ENCODE measurements at places on chromosomes 2 and 18.

- DNase-seq: no peak
These were observed 14.0 kb upstream of the MTA3 start for GRCh38 chr2:42554392-42554791.

GRCh38 chr2:100857915-100858314 is 38.0 kb downstream of the NPAS2 start:
- DNase-seq: no peak

- no peak for DNase-seq
These were observed 27.0 kb downstream of the MFSD6 start for GRCh38 chr2:190435031-190435670.

DNA sequence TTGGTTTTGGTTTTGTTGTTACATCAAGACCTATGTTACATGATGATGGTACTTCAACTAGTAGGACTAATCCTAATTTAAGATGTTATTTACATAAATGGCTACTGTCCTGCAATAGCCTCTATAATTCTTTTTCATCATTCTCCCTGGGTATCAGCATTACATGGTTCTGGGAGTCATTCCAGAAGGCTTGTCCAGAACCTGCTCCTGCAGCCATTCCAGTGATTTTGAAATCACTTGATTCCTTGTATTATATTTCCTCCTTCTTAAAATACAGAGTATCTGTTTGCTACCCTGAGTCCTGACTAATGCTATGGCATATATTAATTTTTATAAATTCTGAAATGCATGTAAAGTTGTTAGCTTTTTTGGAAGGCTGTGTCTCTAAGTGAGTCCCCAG is 400.5 kb upstream of the MEIS1 start:
- DNase-seq: no peak

DNA sequence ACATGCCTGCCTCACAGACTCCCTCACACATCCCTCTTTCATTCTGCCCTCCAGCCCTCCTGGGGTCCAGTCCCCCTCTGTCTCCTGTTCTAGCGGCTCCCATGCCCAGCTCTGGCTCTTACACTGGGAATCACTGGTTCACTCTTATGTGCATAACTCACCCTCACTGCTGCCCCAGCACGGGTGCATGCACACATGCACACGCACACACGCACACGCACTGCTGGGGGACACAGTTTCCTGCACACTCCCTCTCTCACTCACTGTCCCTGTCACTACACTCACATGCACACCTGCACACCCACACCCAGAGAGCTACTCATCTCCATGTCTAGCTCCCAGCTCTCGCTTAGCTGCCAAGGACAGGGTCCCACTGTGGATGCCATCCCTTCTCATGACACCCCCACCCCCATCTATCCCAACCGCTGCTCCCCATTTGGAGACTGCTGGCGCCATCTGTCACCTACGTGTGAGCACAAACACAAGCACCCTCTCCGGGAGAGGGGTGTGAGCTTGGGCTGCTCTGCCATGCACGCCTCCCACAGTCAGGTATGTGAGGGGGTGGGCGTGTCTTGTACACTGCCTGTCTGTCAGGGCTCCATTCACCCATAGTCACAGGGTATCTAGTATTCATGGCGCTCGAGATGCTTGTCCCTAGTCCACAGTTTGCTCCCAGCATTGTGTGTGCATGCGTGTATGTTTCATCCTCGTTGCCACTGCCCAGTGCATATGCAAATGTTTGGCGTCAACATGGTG is 1.8 kb downstream of the ASIC4 start:
- no peak for DNase-seq

DNA sequence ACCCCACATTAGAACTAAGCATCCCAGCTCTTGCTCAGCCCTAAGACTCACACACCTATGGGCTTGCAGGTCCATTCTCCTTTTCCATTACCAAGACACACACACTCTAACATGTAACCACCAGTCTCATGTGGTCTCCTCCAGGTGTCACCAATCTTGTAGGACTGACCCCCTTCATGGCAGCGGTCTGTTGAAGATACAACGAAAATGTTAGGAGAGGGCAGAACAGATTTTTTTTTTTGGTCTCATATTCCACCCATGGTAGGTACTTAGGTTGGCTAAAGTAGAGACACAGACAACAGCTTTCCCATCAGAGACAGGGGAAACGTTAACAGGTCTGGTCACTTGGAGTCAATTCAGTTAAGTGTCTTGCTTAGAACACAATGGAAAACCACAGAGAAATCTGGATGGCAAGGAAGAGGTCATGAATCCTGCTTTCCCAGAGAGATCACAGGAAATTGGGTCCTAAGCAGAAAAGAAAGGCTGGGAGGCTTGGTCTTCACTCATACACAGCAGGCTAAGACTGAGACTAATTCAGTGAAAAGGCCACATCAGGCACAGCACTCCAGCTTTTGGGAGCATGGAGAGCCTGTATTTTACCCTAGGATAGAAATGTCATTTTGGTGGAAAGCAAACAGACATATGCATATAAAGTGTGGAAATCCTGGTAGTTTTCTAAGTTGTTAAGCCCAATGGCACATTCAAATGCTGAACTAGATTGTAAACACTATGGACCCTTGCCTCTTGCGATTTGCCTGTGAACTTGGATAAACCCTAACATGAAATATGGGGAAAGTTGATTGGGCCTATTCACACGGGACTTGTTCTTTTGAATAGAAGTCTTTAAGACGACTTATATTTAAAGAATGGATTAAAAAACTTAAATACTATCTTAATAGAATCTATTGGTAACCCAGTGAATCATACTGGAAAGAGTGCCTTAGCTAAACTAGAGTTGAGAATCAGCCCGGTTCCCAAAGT is 3.8 kb downstream of the FN1 start:
- no peak for DNase-seq

- peak; percentile 28 for DNase-seq
These were observed 1.2 kb upstream of the UGT1A5 start for GRCh38 chr2:233711312-233712008.

DNA sequence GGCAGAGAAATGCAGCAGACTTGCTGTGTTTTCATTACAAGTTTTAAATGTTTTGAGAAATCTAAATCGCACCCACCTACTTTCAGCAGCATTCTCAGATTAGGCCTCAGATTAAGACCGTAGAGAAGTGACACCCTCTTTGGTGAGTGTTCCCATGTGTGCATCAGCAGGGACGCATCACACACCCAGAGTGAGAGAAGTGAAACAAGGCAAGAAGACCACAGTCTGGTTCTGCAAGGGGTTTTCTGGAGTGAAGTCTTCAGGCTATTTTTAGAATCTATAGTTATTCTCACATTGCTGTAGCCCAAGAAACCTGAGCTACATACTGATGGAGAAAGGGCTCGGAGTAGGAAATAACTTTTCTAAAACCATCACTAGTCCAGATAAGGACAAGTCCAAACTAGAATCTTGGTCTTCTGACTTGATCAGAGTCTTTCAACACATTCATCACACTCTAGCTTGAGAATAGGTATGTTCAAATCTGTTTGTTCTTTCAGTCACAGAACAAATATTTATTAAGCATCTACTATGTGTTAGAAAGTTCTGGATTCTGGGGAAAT is 1216.6 kb upstream of the PIK3C3 start:
- no peak for DNase-seq

DNA sequence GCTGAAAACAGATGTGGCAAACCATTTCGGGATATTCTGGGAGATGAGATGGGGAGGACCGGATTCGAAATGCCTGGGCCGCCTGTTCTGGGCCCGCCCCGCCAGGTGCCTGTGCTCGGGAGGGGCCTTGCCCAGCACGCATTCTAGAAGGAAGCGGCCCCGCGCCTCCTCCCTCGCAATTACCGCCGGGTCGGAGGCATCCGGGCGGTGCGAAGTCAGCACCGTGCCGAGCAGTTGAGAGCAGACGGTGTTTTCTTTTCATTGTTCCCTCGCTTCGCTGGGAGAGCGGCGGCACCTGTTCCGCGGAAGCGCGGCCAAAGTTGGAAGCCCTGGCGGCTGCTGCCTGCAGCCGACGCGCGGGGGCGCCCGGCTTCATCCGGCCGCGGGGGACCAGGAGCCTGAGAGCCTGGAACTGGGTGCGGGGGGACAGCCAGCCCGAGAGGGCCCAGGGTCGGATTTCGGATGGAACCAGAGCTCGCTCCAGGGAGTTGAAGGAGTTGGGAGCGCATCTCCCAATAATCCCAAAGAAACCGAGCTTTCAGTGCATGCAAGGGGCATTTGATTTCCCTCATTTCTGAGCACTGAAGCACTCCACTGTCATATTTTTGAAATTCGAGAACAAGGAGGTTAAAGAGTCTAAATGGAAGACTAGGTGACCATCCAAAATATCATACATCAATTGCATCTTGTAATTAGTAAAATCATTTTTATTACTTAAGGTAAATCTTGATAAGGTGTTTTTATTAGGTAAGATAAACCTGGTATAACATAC is 241.8 kb upstream of the RAB12 start:
- no peak for DNase-seq

- DNase-seq: no peak
These were observed 78.4 kb downstream of the DPP4 start for GRCh38 chr2:161995553-161996016.

DNA sequence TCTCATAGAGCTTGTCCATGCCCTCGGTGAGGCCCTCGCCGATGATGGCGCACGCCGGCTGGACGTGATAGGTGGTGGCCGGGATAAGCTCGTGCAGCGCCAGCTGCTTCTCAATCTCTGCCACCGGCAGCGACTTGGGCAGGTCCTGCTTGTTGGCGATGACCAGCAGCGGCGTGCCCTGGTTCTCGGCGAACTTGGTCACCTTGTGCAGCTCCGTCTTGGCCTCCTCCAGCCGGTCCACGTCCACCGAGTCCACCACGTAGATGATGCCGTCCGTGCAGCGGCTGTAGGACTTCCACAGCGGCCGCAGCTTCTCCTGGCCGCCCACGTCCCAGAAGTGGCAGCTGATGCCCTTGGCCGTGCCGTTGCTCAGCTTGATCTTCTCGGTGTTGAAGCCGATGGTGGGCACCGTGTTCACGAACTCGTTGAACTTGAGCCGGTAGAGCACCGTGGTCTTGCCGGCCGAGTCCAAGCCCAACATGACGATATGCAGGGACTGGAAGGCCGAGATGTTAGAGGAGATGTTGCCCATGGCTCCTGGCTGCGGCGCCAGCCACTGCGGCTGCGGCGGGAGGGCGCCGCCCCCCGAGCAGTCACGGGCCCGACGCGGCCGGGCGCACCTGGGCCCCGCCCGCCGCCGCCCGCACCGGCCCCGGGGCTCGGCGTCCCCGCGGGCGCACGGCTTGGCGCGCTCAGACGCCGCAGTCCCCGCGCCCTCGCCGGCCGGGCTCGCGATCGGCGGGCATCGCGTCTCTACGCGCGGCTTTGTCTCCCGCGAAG is 636 bp downstream of the ARL4C start:
- no peak for DNase-seq

GRCh38 chr2:43078781-43079755 is 147.3 kb downstream of the ZFP36L2 start:
- no peak for DNase-seq

GRCh38 chr2:9808334-9809063 is 34.8 kb upstream of the TAF1B start:
- DNase-seq: no peak

GRCh38 chr2:138503087-138503442 is 1.5 kb downstream of the SPOPL start:
- DNase-seq: no peak

DNA sequence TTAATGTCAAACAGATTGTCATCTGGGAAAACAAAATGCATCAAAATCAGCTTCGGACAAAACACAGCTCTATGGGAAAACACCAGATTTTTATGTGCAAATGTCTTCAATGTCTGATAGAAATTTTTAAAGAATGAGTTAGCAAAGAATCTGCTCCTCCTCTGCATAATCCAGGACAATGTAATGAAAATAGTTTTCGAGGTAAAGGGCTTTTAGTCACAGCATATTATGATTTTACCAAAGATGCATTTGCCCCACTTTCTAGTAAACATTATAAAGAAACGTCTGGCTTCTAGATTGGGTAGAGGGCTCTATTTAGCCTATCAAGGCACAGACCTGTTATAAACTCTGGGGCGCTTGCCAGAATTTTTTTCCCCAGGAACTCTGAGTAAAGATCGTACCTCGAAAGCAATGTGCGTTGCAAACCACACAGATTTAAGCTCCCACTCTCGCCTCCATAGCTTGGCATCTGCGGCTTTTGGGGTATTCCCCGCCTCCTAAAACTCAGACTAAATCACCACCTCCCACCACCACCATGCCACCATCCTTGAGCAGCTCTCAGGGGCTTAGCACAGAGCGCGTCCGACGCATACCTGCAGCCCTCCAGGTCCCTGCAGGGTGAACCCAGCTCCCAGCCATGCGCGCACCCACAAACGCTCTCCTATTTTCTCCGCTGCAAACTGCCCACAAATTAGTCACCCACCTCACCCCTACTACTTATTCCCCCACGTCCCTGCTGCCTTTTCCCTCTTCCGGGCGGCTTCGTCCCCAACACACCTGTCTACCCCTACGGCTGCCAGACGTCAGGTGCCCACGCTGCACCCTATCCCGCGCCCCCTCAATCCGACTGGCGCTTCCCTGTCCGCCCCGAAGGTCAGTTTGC is 829 bp downstream of the ACVR1C start:
- DNase-seq: peak; percentile 28

GRCh38 chr2:4134551-4135550 is 431.5 kb downstream of the DCDC2C start:
- no peak for DNase-seq

GRCh38 chr2:118032169-118033013 is 18.5 kb upstream of the CCDC93 start:
- no peak for DNase-seq

DNA sequence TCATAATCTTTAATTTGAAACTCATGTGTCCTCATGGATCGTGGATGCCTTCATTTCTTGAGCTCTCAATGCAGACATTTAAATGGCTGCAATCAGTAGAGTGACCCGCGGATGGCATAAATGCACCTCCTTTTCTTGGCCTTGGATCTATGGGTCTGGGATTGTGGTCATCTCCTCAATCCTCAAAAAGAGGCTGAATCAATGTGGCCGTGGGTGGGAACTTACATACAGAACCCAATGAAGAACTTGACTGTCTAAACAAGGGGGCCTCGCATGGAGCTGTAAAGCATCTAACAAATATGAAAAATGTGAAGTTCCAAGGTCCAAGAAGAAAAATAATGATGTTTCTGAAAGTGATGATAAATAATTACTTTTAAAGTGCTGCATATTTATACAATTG is 2.9 kb downstream of the HOXD13 start:
- no peak for DNase-seq

- DNase-seq: no peak
These were observed 545 bp downstream of the GLI2 start for GRCh38 chr2:120736202-120736623.

Data from stimulated activated CD8-positive, alpha-beta memory T cell treated with anti-CD3 and anti-CD28 coated beads, Interleukin-15, amount 100 ng/mL, for 48 hours (primary cell).